ENCODE measurements at places on chromosomes 2 and 18.

- DNase-seq, result no peak
These were observed 148.3 kb downstream of the SATB2 start for GRCh38 chr2:199309411-199309810.

- DNase-seq, result no peak
These were observed 55.9 kb downstream of the CACNB4 start for GRCh38 chr2:152042636-152043615.

GRCh38 chr2:15189216-15189615 lies 371.9 kb downstream of the NBAS start:
- no peak for DNase-seq

GRCh38 chr18:45939236-45939635 lies 27.9 kb downstream of the EPG5 start:
- no peak for DNase-seq

GRCh38 chr2:96403481-96403880 lies 67.9 kb downstream of the NCAPH start:
- no peak for DNase-seq

- DNase-seq, result no peak
These were observed 33.3 kb downstream of the STRADB start for GRCh38 chr2:201484805-201485204.
